ENCODE measurements at places on chromosomes 6 and 20.

- no peak for DNase-seq
Observed at GRCh38 chr6:76592566-76592965, 520.1 kb upstream of the IMPG1 start.

- DNase-seq, result no peak
Observed at GRCh38 chr6:16511040-16511660, 250.1 kb downstream of the ATXN1 start.

DNA sequence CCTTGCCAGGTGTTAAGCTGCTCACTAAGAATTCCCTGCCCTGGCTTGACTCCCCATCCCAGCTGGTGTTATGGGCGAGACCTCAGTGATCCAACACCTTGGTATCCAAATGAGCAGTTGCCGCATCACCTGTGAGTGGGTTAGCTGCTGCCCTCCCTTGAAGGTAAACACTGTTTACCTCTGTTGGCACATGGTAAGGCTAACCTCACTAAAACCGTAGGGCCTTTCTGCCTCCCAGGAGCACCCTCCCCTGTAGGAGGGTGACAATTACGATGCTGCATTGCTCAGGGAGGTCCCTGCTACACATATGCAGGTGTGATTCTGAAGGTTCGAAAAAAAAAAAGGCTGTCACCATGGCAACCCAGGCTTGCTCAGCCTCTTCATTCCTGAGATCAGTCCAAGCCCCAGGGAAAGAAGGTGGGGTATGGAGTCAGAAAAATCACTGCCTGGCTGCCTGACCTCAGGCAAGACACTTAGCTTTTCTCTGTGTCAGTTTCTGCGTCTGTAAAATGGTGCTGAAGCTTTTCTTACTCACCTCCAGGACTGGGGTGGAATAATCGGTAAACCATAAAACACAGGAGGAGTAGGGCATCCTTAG, 19.5 kb downstream of the PNPLA1 start:
- DNase-seq, result no peak

- DNase-seq, result no peak
Observed at GRCh38 chr20:22775671-22776139, 191.3 kb upstream of the FOXA2 start.

GRCh38 chr6:155544677-155545076, 89.0 kb upstream of the NOX3 start:
- DNase-seq, result no peak

GRCh38 chr20:39916236-39916765, 772.7 kb downstream of the MAFB start:
- no peak for DNase-seq

DNA sequence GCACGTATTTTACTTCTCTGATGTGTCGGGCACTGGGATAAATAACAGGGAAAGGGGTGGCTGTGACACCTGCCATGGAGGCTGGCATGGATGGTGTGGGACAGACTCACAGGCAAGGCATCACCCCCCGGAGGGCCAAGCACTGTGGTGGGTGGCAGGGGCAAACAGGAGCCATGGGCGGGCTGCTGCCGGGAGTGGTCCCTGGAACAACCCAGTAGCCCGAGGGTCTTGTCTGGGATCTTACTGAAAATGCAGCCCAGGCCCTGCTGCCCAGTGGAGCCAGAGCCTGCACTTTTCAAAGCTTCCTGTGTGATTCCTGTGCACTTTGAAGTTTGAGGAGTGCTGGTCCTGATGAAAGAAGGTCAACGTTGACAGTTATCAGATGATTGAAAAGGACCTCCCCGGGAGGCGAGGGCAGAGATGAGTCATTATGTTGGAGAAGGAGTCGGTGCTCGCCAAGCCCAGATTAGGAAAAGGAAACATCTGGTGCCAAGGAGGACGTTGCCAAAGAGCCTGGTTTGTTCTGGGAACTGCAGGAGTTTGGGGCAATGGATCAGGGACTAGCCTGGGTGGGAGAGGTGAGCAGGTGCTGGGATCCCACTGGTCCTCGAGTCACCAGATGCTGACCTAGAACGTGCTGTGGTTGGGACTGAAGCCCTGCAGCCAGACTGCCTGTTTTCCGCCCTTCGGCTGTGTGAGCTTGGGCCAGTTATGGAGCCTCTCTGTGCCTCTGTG, 130.0 kb upstream of the GGTLC1 start:
- DNase-seq, result no peak

GRCh38 chr6:167113935-167114910, 8.7 kb upstream of the CCR6 start:
- DNase-seq, result no peak

GRCh38 chr6:7042056-7042653, 65.6 kb upstream of the RREB1 start:
- no peak for DNase-seq

- DNase-seq, result no peak
Observed at GRCh38 chr6:23244300-23244699, 674.9 kb downstream of the HDGFL1 start.

- no peak for DNase-seq
Observed at GRCh38 chr20:56411759-56412472, at the start of gene CASS4. Gene CASS4 (plus strand): TSS chr20:56412260. CDS start chr20:56412459, 199 bp downstream.

- no peak for DNase-seq
Observed at GRCh38 chr6:34560366-34561226, 4.5 kb upstream of the SPDEF start.

- DNase-seq, result no peak
Observed at GRCh38 chr6:54916858-54917257, 70.3 kb downstream of the FAM83B start.

DNA sequence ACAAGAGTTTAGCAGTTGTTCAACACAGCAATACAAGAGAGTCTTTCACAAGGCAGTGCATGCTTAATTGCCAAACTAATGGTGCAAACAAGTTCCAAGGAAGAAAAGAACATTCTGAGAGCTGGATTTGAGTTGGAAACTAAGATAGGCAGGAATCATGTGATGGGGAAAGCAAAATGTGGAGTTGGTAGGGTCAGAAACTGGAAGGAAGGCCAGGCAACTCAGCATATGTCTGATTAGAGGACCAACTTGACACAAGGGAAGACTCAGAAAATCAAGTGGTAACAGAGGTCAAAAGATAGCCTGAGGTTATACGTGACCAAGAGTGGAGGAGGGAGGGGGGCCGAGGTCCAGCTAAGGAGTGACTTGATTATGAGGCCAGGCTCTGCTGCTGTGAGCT, 117.3 kb downstream of the SMLR1 start:
- DNase-seq, result no peak

DNA sequence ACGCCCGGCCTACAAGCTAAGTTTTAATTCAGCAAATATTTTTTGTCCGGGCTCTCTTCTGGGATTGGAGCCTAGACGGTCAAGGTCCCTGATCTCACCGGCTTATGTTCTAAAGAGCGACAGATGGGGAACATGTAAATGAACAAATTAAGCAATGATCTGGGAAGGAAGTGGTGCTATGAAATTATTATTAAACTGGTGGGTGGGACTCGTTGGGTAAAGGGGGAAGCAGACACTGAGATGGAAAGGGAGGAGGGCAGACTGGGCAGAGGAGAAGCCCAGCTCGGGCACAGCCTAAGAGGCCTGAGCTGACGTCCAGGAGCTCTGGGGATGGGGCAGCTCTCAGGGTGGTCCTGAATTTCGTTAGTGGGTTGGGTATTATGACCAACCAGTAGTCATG, 81.8 kb upstream of the AGPAT4 start:
- DNase-seq, result no peak

GRCh38 chr6:165775721-165776120, 112.7 kb upstream of the PDE10A start:
- no peak for DNase-seq

DNA sequence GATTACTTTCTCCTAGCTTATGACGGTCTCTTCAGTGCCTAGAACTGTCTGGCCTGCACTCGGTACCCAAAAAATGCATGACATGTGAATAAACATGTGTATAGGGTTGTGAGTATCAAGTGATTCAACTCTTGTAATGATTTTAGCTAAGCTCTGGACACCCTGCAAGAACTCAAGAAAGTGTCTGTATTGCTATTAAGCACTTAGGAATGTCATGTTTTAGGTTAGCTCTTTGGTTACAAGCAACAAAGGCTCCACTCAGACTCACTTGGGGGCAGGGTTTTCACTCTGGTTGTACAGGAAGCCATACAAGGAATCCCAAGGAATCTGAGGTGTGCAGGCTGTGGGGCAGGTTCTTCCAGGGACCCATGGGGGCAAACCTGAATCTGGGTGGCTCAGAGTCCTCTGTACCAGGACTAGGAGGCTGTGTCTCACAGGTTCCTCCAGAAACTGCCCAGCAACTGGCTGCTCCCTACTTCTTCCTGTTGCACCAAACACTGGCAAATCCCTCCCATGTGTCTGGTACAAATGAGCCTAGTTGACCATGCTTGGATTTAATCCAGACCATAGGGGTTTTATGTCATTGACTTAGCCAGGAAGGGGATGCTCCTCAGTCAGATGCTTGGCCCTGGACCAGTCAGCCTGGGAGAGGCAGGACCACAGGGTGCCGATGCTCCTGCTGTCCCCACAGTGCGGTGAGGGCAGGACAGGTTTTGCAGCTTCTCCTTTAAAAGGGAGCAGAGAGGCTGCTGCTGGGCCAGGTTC, 77.9 kb upstream of the CDH4 start:
- no peak for DNase-seq

- DNase-seq, result no peak
Observed at GRCh38 chr6:73041051-73041450, 184.2 kb downstream of the KHDC1L start.

DNA sequence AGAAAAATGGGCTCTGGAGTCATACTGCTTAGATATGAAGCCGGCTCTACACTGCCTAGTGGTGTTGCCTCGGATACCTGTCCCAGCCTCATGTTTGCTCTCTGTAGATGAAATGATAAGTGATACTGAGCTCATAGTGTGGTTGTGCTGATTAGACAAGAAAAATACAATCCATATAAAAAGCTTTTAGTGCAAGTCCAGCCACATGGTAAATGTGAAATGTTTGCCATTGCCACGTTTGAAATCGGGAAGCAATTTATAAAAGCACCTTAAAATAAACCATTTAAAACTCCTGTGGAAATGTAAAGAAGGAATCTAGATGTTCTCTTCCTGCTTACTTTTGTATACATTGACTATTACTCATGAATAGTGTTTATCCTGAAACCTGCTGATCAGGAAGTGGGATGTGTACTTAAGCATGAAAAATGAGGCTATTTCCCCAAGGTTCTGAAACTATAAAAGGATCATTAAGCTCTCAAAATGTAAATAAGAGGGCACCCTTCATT, 13.1 kb upstream of the PBOV1 start:
- no peak for DNase-seq

DNA sequence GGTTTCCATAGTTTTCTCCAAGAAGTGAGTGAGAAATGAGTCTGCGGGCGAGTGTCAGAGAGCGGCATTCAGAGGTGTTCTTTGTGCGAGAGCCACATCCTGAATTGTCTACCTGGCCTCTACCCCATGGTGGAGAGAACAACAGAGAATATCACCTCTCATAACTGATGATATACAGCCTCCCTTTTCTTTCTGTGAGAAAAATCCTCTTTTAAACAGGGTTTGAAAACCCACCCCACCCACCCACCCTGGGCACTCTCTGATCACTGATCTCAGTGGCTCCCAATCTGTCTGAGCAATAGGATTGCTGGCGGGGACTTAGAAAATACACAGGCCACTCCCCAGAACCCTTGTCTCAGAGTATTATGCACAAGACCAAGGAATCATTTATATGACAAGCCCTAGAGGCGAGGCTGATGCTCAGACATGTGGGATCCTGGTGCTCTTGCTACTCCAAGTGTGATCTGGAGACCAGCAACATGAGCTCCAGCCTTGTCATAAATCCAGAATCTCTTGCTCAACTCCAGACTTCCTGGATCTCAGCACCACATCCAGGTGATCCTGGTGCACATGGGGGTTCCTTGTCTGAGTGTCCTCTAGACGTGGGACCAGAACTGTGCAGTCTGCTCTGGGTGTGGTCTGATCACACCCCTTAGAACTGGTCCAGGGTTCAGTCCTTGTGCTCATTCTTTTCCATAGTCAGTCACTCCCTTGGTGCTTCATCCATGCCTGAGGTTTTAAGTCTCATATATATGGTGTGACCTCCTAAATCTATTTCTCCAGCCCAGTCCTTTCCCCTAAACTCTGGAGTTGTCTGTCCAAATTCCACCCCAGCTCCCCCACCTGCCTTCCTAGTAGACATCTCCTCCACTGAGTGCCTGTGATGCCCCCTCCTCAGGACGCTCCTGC, 5.3 kb downstream of the HLA-B start:
- no peak for DNase-seq

DNA sequence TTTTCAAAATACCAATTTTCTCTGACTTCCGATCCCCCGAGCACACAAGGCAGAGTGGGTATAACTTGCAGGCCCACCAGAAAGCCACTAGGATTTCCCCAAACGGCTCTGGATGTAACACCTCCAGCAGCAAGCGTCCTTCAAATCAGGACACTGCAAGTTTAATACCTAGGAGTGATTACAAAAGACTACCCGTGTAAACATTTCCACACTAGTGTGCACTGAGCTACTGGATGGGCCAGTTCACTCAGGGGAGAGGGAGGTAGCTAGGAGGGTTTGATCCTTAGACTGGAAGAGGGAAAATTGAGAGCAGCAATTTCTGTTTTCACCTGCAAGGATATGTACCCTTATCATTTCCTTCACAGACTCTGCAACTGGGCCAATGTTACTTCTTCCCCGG, 91.8 kb upstream of the AGPAT4 start:
- DNase-seq, result no peak

DNA sequence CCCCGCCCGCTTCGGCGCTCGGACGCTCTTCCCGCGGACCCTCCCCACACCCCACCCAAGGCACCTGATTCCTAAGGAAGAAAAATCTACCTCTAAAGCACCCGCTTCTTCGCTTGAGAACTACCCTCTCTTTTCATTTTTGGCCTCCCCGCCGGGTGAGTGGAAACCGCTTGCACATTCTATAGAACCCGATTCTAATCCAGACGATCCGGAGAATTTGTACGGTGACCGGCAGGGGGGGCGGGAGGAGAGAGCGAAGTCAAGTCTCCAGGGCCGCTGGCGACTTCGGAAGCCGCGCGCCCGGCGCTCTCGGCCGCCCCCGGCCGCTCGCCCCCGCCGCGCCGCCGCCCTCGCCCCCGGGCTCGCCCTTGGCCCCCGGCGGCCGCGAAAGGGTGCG, at the start of gene RBM24:
RBM24 (plus strand) TSS at position 262 of the 397 bp plus-strand sequence. CDS start 221 bp downstream, outside the sequence.
- no peak for DNase-seq

GRCh38 chr20:14979453-14979986, 642.1 kb upstream of the FLRT3 start:
- DNase-seq, result no peak

GRCh38 chr6:14569394-14569793, 451.8 kb downstream of the CD83 start:
- DNase-seq, result no peak

- no peak for DNase-seq
Observed at GRCh38 chr6:101818051-101818450, 424.5 kb downstream of the GRIK2 start.

DNA sequence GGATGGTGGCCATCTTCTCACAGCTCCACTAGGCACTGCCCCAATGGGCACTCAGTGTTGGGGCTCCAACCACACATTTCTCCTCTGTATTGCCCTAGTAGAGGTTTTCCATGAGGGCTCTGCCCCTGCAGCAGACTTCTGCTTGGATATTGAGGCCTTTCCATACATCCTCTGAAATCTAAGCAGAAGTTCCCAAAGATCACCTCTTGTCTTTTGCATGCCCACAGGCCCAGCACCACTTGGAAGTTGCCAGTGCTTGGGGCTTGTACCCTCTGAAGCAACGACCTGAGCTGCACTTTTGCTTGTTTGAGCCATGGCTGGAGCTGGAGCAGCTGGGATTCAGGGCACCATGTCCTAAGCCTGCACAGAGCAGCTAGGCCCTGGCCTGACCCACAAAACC, 189.1 kb upstream of the EYS start:
- no peak for DNase-seq
